NCI-H2081 (cell line): ENCODE measurements at places on chromosomes 3 and 15.

GRCh38 chr3:193271101-193271840, 30.2 kb downstream of the PLAAT1 start:
- DNase-seq: no peak

DNA sequence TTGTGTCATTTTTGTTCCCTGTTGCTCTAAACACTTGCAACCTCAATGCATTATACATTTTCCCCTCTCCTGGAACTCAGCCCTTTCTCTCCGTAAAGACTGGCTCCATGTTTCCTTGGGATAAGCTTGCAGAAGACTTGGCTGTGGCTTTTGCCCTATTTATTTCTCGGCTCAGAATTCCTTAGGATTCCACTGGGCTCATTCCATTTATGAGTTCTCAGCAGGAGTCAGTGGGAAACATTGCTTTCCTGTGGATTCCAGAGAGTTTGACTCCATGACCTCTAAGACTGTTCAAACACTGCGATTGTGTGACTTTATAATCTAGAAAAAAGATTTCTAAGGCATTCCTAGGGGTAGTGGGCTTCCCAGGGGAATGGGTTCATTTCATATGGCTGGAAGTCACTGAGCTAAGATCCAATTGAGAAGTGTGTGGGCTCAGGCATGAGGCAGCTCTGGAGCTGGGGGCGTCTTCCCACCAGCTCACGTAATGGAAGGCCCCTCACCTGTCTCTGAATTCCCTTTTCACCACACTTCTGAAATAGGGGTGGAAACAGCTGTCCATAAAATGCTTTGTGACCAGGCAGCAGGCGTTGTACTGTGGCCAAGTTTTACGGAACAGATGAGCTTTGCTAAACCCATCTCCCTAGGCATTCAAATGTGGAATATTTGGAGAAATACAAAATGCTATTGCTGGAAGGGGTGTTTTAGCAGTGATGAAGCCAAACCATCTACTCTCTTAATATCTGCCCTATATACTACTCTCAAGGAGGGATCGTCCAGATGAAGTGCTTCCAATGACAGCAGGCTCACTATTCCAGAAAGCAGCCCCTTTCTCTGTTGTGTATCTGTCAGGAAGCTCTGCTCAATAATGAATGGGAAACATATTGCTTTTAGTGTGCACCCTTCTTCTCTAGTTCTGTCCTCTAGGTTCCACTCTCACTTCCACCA, 91.8 kb upstream of the BCL6 start:
- DNase-seq: no peak

DNA sequence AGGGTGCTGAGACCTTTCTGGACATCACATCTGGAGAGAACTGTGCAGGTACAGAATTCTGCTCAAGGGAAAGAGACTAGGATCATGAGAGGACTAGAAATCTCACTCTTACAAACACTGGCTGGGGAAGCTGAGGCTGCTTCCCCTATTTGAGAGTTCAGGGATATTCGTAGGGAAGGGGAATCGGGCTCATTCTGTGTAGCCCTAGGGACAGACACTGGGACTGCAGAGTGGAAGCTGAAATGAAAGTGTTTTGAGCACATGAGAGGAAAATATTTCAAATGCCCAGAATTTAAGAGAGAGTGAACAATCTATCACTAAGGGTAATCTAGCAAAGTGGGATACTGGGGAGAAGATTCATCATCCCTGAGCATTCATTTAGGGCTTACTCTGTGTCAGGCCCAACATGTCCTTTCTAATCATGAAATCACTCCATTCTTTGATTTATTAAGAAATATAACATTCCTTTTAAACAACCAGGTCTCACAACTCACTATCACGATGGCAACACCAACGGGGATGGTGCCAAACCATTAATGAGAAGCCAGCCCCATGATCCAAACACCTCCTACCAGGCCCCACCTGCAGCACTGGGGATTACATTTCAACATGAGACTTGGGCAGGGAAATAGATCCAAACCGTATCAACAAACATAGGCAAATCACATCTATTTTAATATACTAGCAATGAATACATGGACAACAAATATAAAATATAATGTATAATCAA, 63.0 kb downstream of the CPN2 start:
- peak; percentile 78 for DNase-seq

- DNase-seq: no peak
Observed at GRCh38 chr3:29408676-29409075, 127.8 kb downstream of the RBMS3 start.

DNA sequence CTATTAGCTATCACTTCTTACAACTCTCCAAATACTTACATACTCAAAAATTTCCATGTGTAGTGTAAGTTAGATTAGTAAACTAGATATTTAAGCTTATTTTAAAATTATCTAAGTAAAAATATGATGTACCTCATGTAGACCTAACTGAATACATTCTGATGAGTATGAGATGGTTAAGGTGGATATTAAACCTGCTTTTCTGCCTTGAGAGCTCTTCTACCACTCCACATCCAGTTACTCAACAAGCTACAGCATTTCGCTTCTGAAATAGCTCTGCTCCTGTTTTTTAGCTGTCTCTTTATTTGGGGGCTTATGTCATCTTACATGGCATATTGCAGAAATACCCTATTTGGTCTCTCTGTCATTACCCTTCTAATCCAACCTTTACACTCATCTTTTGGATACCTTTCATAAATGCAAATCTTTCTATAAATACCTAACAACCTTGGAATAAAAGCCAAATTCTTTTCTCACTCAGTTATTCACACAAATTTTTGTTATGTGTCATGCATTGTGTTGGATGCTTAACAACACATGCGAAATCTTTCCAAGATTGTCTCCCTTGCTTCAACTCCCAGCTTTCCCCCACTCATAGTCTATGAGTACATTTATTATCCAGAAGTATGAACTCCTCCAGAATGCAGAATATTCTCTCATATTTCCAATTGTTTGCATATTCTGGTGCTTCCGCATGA, 92.0 kb downstream of the ALCAM start:
- DNase-seq: no peak

GRCh38 chr3:50574444-50574831, 5.1 kb downstream of the HEMK1 start:
- DNase-seq: no peak

- DNase-seq: peak; percentile 97
Observed at GRCh38 chr3:139677388-139678155, at the start of gene NMNAT3. NMNAT3 (minus strand) TSS chr3:139677972; CDS start chr3:139627724, 50,248 bp downstream.

GRCh38 chr3:133821767-133822638, 16.4 kb downstream of the SRPRB start:
- DNase-seq: no peak

DNA sequence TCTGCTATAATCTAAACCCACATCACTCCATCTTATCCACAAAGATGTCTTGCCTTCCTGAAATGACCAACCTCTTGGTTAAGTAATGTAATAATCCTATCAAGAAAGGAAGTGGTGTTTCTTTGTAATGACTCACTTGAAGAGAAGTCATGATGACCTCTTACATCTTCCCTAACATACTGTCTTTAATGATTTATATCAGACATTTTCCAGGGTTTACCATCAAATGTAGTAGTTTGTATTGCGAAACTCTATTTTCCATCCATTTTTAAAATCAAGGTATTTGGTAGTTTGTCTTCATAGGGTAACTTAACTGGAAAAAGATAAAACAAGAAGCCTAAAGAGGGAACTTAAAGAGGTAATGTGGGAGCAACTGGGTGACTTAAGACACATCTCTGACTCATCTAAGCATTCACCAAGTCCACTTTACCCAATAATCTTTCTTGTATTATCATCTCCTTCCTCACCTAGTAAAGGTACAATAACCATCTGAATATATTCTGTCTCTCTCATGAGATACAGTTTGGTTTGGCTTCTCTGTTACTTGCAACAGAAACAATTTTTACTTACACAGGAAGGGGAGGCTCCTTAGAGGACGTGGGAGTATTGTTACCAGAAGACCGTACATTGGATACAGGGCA, 5.7 kb upstream of the MAPK6 start:
- no peak for DNase-seq

DNA sequence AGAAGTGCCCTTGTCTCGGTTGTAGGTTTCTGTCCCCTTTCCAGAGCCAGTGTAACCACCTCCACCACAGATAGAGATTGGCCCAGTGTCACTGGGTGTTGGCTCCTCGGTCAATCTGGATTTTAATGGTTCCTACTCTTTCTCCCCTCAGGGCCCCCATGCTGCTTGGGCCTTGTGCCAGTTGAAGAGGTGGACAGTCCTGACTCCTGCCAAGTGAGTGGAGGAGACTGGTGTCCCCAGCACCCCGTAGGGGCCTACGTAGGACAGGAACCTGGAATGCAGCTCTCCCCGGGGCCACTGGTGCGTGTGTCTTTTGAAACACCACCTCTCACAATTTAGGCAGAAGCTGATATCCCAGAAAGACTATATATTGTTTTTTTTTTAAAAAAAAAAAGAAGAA, 75.2 kb downstream of the BOC start:
- DNase-seq: no peak

GRCh38 chr3:51845129-51845528, 16.3 kb upstream of the IQCF2 start:
- no peak for DNase-seq

DNA sequence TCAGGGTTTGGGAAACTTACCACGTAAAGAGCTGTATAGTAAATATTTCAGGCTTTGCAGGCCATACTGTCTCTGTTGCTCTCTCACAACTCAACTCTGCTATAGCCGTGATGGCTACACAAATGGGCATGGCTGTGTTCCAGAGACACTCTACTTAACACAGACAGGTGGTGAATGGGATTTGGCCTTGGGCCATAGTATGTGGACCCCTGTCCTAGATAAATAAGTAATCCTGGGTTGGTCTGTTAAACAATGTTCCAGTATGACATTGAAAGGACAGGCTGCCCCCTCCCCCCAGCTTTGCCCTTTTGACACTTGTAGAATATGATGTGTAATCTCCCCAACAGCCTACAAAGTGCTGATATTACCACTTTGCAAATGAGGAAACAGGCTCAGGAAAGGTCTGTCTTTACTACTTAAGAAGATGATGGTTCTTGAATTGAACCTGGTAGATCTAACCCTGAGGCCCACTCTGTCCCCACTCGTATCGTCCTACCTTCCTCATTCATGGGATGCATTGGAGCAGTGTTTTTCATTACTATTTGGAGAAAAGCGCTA, 38.4 kb downstream of the SLCO3A1 start:
- DNase-seq: peak; percentile 22

DNA sequence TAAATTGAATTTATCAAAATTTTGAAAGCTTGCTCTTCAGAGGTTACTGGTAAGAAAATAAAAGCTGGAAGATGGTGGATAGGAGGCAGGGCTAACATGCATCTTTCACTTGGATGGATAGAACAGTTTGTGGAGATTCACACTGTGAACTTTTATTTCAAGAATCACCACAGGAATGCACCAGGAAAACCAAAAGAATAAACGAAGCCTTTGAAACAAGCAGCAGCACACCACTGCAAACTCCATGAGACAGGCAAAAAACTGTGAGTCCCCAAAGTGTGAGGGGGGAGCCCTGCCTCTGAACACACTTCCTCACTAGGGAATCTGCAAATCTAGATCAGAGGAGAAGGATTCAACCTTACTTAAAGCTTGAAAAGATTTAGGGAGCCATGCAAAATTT, 122.2 kb downstream of the RTP4 start:
- no peak for DNase-seq

DNA sequence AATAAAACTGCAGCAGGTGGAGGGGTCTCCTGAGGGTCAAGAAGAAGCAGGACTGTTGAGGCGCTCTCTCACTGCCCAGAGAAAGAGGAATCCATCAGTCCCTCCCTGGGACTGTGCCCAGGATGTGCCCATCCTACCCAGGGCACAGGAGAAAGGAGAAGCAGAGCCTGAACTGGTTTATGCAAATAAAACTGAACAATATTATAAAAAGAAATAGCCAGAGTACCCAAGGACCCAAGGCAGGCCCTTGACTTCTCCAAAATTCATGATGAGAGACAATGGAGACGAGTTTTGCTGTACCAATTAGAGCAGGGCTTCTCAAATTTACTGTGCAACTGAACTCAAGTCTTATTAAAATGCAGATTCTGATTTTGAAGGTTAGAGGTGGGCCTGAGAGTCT, 211.0 kb downstream of the IGSF11 start:
- DNase-seq: no peak

DNA sequence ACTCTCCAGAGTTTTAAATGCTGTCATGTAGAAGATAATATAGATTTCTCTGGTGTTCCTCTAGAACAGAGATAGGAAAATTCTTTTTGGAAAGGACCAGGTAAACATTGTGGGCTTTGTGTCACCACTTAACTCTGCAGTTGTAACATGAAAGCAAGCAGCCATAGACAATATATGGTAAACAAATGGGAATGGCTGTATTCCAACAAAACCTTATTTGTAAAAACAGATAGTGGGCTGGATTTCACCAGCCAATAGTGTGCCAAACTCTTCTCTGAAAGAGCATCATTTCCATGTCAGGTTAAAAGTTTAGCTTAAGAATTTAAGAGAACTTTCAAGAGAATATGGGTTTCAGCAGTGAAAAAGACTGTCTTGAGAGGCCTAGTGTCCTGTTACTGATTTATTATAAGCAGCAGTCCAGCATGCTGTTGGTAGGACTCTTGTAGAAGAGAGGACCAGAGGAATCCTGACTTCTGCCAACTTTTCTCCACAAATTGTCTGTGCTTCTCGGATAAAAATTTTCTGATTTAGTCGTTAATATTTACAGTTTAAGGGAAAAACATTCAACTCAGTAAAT, 107.7 kb downstream of the TCF12 start:
- DNase-seq: peak; percentile 70

DNA sequence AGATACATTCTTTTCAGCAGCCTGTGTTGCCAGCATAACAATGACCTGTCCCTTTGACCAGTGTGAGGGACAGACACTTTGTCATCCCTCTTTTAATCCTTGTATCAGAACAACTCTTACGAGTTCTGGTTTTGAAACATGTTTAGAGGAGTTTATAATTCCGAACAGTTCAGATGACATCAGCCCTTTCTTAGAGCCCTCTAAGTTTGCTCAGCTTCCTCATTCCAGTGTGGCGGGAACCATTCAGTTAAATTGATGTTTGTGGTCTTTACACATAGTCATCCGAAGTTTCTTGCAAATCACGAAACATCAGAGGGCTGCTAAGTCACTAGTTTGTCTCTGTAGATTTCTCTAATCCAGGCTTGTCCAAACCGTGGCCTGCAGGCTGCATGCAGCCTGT, 102.5 kb downstream of the AKAP13 start:
- DNase-seq: no peak

DNA sequence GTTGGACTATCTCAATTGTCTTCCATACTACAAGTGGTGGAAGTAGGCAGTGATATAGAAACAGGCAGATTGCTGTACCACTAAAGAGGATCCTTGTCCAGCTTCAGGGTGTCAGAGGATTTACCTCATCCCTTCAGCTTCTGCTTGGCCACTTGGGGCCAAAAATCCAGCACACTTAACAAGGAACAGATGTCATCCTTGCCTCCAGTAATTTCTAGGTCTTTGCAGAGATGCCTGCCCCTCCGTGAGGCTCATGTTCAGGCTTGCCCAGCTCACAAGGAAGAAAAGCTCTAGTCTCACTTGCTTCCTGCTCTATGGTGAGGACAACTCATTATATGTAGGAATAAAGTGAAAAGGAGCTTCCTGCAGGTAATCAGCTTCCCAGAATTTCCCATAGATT, 510.3 kb downstream of the EPHA3 start:
- no peak for DNase-seq

DNA sequence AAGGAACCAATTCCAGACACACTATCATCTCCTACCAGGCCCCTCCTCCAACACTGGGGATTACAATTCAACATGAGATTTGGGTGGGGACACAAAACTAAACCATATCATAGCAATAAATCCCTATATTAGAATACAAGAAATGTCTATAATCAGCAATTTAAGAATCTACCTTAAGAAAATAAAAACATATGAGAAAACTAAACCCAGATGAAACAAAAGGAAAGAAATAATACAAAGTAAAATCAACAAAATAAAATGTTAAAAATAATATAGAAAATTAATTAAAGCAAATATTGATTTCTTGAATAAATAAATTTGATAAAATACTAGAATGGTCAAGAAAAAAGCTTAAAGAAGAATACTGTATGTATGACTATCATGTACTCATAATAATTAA, 6.1 kb upstream of the OSTN start:
- DNase-seq: no peak
